ENCODE measurements at places on chromosomes 4 and X.

- DNase-seq, result no peak
These were observed 38.2 kb upstream of the NUDT6 start for GRCh38 chr4:122960611-122961000.

GRCh38 chrX:41733939-41734338 lies 10.0 kb downstream of the GPR82 start:
- no peak for DNase-seq

- DNase-seq, result no peak
These were observed 288.6 kb upstream of the LDB2 start for GRCh38 chr4:17187003-17187402.

DNA sequence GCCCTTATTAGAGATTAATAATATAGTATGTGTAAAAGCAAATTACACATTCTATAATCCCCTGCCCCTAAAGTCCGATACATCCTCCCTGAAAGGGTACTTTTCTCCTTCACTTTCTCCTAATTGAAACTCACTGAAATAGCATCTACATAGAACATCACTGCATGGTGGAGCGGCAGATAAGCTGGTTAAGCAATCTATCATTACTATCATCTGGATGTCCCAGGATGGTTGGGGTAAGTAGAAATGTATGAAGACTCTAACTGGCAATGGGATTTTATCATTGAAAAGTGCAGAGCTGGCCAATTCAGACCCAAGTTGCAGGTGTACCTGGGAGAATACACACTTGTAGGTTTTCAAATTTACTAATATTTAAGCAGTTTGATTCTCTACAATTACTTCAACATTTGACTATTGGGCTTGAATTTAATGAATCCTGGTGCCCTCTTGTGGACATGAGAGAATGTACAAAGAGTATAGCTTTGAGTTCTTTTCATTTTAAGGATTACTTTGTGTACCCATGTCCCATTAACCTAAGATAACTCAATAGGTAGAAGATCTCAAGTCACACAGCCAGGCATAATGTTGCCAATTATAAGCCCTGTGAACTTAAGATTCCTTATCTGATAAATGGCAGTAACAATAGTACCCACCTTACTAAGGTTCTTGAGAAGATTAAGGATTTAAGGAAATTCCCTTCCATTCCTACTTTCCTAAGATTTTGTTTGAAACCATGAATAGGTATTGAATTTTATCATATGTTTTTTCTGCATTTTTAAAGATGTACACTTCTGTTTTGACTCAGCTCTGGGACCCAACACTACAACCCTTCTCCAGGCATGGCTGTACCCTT lies 69.8 kb downstream of the SHROOM3 start:
- peak; percentile 23 for DNase-seq

DNA sequence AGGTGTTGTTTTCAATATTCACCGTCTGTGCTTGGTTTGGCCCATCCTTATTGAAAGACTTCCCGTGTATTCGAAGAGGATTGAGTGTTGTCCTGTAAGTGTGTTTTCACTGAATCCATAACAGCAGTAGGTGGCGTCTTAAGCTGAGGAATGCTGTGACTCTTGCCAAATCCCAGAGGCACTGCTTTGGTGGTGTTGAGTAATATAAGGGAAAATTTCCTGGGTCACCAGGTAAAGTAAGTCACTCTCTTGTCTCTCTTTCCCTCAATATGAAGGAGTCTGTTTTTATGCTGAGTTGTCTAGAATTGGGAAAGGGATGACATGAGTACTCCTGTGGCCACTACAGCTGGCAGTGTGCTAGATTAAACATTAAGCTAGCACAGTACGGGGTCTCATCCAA lies 146.7 kb upstream of the ZXDB start:
- no peak for DNase-seq

GRCh38 chr4:105644257-105644656 lies 64.2 kb downstream of the INTS12 start:
- peak; percentile 21 for DNase-seq
